ENCODE measurements at places on chromosomes 3 and 15.
A peak's percentile ranks its signal among the peaks of the same experiment; 100 is the strongest.

DNA sequence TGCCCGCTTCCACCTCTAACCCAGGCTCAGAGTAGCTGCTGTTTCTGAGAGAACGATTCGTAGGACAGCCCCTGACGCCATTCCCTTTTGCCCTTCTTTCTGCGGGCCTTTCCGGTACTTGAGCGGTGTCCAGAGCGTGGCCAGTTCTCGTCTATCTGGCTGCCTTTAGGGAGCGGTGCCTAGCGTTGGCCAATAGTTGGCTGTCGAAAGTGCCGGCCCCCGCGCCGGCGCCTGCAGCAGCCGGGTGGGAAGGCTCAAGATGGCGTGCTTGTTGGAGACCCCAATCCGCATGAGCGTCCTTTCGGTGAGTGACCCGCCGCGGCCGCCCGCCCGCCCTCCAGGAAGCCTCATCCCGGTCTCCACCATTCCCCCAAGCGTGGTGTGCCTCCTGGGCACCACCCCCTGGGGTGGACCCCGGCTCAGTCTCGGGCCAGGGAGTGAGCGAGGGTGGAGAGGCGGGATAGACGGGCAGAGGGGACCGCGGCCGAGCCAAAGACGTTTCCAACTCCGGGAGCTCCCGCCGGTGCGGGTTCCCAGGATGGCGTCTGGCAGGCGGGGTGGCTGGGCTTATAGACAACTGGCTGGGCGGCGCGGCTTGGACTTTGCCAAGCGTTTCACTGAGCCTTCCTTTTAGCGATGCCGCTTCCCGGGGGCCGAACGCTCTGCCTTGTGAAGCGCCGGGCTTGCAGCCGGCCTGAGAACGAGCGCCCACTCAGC is at the start of gene ARMC8:
ARMC8 (plus strand) TSS at position 6 of the 717 bp plus-strand sequence; CDS start at position 260, 254 bp downstream.
- DNase-seq = peak; percentile 49

DNA sequence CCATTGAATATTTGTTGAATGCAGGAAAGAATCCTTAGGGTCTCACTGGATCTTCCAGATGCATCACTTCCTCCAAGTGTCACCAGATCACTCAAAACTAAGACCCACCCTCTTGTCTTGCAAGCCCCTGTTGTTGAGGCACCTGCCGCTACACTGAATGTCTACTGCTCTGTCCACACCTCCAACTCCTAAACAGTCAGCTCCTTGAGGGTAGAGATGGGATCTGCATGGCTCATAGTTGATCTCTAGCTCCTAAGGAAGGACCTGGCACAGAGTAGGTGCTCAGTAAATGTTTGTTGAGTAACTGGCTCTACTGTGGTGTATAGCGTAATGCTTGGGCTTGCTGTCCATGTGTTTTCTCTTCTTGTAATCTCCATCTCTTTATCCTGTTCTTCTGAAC is 8.8 kb downstream of the SLC6A20 start:
- no peak for DNase-seq

GRCh38 chr15:81029414-81030300 is 28.9 kb downstream of the TLNRD1 start:
- no peak for DNase-seq

GRCh38 chr3:171099911-171100310 is 73.4 kb upstream of the SLC2A2 start:
- no peak for DNase-seq

- no peak for DNase-seq
These were observed 104.3 kb upstream of the TSC22D2 start for GRCh38 chr3:150303768-150304167.

DNA sequence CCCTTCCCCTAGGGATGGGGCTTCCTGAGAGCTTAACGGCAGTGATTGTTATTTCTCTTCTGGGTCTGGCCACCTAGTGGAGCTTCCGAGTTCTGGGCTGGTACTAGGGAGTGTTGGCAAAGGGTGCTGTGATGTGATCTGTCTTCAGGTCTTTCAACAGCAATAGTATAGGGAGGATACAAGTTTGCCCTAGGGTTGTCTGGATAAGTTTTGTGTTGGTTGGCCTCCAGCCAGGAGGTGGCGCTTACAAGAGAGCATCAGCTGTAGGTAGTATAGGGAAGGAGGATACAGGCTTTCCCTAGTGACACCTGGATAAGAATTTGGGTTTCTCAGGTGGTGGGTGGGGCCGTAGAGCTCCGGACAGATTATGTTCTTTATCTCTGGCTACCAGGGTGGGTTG is 19.2 kb upstream of the CPOX start:
- DNase-seq = no peak

- no peak for DNase-seq
These were observed 45.5 kb downstream of the PPM1L start for GRCh38 chr3:160801386-160802118.

DNA sequence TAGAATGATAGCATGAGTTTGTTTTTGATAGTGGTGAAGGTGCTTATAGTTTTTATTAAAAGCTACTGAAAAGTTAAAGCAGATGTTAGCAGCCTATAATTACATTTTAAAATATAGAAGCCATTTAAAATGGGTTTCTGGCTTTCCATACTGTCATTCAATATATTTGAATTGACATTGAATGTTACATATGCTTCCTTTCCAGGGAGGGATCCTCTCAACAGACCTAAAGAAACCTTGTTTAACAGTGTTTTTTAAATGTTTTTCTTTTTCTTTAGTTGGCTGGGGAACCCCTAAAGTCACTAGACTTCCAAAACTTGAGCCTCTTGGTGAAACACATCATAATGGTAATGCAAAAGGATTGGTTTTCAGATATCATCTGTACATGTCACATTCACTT is 12.2 kb downstream of the DHFR2 start:
- no peak for DNase-seq

GRCh38 chr3:100278910-100279309 is 18.1 kb downstream of the TBC1D23 start:
- no peak for DNase-seq

DNA sequence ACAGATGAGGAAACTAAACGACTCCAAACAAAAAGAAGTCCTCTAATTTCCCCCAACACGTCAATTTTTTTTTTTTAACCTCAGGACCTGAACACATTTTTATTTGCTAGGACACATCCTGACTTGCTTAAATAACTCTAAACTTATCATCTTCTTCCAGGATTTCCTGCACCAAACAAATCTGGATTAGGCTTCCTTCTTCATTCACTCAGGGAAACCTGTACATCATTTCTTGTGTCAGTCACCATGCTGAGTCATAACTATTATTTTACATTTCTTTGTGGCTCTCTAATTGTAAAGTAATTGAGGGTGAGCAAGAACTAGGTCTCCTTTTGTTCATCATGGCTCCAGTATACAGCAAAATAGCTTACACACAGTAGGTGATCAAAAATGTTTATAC is 433.4 kb upstream of the GBE1 start:
- DNase-seq = no peak

DNA sequence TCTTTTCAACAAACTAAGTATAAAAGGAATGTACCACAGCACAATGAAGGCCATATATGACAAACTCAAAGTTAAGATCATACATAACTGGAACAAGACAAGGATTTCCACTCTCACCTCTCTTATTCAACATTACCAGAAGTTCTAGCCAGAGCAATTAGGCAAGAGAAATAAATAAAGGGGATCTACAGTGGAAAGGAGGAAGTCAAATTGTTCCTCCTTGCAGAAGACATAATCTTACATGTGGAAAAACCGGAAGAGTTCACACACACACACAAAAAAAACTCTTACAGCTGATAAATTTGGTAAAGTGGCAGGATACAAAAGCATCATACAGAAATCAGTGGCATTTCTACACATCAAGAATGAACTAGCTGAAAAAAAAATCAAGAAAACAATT is 277.9 kb downstream of the MCTP2 start:
- no peak for DNase-seq

DNA sequence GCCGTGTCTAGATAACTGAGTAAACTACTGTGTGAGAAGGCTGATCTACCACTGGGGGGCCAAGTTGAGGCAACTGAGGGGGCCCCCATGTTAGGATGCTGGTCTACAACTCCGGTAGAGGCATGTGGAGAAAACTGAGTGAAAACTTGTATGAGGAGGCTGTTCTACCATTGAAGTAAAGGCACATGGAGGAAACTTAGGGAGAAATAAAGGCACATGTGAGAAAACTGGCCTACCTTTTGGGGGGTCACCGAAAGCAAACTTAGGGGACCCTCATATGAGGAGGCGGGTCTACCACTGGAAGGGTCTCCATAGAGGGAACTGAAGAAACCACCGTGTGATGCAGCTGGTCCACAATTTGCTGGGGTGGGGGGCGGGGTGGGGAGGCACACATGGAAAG is 155.2 kb downstream of the FBLN2 start:
- no peak for DNase-seq

- DNase-seq = no peak
These were observed 10.8 kb downstream of the PLXND1 start for GRCh38 chr3:129595544-129596193.

GRCh38 chr3:139518926-139519842 is 20.4 kb downstream of the RBP1 start:
- DNase-seq = no peak

DNA sequence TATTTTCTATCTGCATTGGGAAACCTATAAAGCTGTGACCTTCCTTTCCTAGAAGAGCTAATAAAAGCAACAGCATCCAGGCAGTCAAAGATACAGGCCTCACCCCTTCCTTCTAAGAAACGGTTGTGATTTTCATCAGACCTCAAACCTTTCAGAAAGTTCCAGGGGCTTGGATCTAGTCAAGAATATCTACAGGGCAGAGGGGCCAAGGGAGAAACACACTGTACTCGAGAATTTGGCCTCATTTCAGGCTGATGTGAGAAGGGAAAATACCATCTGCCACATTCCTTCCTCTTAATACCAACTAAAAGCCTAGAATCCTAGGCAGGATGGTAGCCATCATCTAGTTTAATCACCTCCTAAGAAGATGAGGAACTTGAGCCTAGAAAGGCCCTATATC is 24.5 kb upstream of the BCL6 start:
- no peak for DNase-seq

- no peak for DNase-seq
These were observed 41.0 kb downstream of the ZNF609 start for GRCh38 chr15:64501396-64501715.

- no peak for DNase-seq
These were observed 55.7 kb upstream of the CP start for GRCh38 chr3:149277331-149277813.

- no peak for DNase-seq
These were observed 55.0 kb upstream of the TOPAZ1 start for GRCh38 chr3:44186712-44187111.

DNA sequence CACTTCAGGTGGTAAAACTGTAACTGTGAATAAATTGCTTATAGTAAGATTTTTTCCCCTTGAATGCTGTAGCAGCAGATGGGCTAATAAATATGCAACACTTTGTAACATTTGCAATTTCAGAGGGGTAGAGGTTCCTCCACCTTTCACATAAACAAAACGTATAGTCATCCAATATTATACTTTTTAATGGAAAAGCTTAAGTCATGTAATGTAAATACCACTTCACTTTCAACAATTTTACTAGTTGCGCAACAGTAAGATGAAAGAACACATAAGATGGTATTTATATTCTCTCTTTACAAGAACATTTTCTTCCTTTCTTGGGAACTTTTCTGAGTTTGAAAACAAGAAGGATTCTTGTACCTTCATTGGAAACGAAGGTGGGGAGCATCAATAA is 56.6 kb upstream of the FAM3D start:
- no peak for DNase-seq

GRCh38 chr15:38312190-38312589 is 59.6 kb downstream of the SPRED1 start:
- no peak for DNase-seq

- DNase-seq = no peak
These were observed 30.1 kb upstream of the SLC24A5 start for GRCh38 chr15:48090666-48091065.

GRCh38 chr15:40439960-40440742 is 602 bp upstream of the BAHD1 start:
- DNase-seq = no peak

- DNase-seq = no peak
These were observed 66.9 kb downstream of the RNF13 start for GRCh38 chr3:149879872-149880271.

DNA sequence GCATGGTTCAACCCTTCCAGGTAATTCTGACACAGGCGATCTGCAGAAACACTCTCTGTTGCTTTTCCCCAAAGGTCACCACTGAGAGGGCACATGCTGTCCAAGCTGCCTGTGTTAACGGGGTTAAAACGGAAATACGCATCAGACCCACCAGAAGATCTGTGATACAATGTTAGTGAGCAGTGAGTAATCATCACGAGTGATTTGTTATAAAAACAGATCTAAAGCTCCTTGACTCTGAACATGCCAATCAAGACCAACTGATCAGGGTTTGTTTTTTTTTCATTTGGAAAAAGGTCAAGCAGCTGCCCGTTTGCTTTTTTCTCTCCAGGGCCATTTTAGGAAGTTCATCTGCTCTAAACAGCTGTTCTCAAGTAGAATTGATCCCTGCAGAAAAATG is 43.2 kb downstream of the FGF12 start:
- no peak for DNase-seq

DNA sequence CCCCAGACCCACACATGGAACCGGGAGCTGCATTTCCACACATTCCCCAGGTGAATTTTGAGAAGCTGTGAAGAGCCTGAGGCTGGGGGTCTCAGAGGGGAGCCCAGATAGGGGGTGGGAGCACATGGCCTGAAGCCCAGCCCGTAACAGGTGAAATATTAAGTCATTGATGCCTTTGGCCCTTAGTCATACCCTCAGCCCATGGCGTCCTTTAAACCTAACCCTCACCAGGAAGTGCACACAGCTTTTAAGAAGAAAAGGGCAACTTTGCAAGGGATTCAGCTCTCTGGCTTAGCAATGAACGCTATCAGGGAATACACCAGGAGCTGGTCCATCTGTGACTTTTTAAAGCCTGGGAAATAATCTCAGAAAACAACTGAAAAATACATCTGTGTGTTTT is 40.6 kb downstream of the WNT7A start:
- DNase-seq = no peak

DNA sequence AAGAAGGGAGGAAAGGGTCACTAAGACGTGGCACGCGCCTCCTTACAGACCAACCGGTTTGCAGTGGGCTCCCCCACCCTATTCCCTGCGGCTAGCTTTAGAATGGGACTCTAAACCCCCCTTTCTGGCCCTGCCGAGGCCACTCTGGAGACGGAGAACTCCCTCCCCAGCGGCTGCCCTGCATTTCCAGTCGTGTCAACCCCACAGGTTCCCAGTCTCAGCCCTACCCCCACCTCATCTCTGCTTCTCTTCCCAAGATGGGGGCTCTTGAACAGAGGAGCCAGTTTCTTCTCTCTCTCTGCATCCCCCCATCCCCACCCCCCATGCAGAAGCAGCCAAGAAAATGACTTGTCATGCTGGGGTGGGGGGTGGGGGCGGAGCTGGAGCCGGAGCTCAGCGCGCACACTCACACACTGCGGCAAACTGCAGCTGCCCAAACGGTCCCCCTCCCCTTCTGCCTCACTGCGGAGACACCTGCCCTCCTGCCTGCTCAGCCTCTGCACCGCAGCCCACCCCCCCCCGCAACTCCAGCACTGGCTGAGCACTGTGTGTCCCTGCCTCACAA is 871 bp downstream of the MAP1A start:
- DNase-seq = no peak

Measured in GM12892 (cell line).